ENCODE measurements at places on chromosomes 6 and 20.

DNA sequence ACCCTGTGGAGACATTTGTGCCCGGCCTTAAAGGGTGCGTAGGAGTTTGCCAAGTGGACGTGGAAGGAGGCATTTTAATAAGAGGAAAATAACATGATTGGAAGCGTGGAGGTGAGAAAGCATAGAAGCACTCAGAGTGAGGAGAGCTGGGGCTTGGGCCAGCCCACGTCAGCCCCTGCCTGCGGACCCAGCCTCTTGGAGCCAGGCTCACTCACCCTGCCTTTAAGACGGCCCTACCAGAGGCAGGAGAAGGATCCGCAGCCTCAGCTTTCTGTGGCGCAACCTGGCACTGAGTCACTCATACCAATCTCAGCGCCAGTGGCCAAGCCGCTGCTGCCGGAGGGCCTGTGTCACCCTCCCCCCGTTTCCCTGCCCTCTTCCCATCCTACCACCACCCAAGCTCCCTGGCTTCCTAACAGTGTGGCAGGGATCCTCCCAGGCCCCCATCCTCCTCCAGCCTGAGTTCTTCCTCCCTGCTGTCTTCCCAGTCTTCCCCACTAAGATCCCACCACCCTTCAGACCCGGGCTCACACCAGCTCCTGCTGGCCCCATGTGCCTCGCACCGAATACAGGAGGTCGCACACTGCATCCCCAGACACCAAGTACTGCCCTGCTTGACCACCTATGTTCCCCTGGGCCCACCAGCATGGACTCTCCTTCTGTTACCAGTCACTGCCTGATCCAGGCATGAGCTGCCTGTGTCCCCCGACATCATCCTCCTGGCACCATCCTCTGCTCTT lies 285.2 kb downstream of the UST start:
- no peak for DNase-seq

- peak; percentile 48 for DNase-seq
Measured at GRCh38 chr20:36465109-36466080, 75.9 kb upstream of the MYL9 start.

DNA sequence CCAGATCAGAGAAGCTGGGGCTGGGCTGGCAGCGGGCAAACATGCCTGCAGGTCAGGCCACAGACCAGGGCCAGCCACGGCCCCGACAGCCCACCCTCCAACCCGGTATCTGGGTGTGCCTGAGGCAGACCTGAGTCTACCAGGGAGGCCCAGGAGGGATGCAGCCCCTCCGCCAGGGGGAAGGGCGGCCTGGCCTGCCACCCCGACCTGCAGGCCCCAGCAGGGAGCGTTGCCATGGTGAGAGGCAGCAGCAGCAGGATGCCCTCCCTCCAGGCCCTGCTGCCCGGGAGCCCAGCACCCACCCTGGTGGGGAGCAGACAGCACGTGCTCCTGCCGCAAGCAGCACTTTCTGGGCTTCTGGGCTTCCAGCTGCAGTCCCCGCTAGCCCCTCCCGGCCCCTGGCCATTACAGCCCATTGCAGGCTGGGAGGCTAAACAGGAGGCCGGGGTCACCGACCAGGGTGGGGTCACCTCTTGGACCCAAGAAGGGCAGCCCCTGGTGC lies 3.8 kb upstream of the EEF1A2 start:
- DNase-seq = no peak

DNA sequence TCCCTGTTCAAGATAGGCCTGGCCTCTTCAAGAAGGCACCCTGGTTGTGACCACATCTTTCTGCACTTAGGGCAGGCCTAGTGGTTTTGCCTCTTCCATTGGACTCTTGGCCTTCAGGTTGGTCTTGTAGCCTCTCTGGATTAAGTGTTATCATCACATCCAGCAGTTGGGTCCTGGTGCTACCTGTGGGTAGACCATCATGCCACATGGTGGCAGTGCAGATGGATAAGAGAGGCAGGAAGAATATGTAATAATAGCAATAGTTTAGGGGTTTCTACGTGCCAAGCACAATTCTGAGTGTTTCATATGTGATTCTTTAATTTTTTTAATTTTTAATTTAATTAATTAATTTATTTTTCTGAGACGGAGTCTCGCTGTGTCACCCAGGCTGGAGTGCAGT lies 28.5 kb upstream of the SNRPB2 start:
- DNase-seq = peak; percentile 25

DNA sequence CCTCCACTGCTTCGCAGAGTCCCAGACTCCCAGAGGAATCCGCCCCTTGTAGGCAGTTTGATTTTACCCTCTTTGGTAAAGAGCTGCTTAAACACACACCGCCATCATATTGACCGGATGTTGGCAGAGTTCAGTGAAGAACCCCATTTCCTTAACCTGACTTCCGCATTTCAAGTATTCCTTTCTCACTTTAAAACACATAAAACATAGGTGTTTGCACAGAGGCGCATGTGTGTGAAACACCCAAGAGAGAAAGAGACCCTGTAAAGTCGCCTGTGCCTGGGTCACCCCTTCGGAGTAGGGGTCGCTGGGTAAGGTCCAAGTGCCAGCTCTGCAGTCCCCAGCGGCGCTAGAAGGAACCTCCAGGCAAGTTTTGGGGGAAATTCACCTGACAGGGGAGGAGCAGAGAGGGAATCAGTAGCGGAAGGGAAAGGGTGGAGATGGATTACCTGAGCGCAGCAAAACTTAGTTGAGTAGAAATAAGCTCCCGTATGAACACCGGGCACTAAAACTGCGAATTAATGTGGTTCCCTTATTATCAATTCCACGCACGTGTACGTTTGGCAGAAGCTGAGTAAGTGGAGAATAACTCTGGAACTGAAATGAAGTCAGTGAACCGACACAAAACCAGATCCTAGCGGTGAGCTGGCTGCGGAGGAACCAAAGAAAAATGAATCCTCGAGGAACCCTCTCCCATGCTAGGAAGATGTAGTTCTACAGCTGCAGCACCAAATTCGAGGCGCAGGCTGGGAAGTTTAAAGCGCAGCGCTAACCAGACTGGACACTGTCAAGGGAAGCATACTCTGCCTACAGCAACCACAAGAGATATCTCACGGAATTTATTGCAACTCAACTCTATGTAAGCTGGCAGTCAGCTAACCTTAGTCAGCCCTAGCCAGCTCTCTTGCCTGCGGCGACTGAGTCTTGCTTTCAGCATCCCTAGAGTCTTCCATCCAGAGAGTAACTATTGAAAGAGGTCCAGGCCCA lies 3.5 kb upstream of the HTR1B start:
- DNase-seq = no peak

- DNase-seq = no peak
Measured at GRCh38 chr6:86943819-86944407, 6.6 kb downstream of the HTR1E start.

GRCh38 chr20:25233016-25233772 lies 14.7 kb upstream of the PYGB start:
- DNase-seq = peak; percentile 84

DNA sequence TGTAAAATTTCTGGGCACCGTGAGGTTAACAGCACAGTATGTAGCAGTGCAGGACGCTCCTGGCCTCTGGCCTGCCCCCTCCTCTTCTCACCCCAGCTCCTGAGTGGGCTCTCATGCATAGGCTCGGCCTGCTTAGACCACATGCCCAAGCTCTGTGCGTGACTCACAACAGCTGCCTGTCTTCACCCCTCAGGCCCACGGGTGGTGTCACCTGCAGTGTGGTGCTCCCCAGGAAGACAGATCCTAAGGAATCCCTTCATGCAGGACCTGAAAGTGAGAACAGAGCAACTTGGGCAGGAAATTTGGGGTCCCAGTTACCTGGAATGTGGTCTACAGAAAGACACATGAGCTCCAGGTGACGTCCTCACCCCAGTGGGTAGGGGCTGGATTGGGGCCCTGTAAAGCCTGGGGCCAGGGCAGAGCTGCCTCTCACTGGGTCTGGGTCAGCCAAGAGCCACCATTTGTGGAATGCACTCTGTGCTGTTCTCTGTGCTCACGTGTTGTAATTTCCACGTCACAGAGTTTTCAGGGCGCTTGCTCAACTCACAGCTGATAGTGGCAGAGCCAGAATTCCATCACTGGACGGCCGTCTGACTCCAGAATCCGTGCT lies 37.0 kb upstream of the PXDC1 start:
- no peak for DNase-seq

DNA sequence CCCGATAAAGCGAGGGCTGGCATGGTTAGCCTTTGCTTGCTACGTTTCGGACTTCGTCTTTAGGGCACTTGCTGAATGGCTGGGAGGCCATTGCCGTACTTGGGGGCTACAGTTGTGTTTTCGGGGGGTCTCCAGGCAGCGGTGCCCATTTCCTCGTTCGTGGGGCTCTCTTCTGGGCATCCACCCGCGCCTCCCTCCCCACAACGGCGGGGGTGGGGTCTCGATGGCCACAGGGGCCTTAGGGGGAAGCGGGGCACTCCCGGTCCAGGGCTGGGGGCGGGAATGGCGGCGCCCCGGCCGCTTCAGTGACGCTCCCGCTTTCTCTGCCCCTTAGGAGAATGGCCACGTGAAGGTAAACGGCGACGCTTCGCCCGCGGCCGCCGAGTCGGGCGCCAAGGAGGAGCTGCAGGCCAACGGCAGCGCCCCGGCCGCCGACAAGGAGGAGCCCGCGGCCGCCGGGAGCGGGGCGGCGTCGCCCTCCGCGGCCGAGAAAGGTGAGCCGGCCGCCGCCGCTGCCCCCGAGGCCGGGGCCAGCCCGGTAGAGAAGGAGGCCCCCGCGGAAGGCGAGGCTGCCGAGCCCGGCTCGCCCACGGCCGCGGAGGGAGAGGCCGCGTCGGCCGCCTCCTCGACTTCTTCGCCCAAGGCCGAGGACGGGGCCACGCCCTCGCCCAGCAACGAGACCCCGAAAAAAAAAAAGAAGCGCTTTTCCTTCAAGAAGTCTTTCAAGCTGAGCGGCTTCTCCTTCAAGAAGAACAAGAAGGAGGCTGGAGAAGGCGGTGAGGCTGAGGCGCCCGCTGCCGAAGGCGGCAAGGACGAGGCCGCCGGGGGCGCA lies 2.4 kb downstream of the MARCKS start:
- no peak for DNase-seq

DNA sequence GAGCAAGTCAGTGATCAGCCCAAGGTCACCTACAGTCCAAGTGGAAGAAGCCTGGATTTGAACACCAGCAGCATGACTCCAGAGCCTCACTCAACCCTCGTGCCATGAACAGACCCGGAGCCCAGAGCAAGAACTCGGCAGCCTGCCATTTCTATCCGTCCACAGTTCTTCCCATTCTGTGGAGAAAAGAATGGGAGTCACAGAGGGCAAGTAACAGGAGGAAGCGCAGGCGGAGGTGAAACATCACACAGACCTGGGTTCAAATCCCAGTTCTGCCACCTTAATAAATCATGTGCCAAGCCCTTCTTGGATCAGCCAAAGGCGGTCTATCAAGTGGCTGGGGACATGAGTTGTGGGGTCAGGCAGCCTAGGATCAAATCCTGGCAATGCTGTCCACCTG lies 4.3 kb downstream of the PREX1 start:
- DNase-seq = no peak

DNA sequence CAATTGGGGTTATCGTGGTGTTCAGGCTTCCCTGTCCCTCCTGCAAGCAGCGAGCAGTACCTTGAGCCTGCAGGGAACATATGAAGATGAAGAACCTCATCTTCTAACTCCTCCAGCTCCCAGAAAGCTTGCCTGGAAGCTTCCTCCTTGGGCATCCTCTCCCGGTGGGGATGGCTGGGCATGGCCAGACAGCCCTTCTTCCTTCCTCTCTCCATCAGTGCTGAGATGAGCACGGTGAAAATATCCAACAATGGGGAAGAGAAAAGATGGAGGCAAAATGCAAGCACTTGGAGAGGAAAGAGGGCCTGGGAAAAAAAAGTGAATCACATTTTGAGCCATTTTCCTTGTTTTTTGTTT lies 107.7 kb upstream of the FOXA2 start:
- DNase-seq = no peak

GRCh38 chr20:17734374-17734773 lies 34.6 kb downstream of the BANF2 start:
- no peak for DNase-seq

- DNase-seq = no peak
Measured at GRCh38 chr6:120945905-120946594, 388.2 kb downstream of the TBC1D32 start.

DNA sequence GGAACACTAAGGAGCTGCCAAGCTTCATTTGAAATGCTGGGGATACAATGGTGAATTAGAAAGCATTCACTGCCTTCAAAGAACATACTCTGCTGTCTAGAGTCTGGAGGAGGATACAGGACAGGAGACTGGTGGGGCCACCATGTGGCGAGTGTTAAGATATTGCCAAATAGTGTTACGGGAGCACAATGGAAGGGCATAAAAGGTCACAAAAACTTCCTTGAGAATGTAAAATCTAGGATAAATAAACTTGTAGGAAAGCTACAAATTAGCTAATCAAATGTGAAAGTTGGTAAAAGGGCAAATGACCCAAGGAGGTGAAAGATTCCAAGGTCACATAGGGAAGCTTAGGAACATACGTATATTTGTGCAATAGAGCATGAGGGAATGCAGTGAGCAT lies 271.7 kb downstream of the RFPL4B start:
- peak; percentile 10 for DNase-seq

DNA sequence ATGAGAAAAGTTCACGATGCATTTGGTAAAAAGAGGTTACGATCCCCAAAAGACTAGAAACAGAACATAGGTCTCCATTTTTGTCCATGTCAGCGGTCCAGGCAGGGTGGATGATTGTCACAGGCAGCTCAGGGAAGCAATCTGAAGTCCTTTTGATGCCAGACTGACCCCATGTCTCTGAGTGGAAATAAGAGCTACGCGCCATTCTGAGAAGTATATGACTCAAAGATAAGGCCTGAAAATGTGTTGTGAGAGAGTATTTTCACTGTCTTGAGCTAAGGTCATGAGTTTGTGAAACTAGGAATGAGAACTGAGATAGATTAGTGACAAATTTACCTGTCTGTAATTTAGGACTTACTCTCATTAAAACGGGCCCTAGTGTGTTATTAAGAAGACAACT lies 69.5 kb downstream of the LYRM4 start:
- no peak for DNase-seq

- DNase-seq = no peak
Measured at GRCh38 chr6:160134779-160135547, 13.3 kb downstream of the SLC22A1 start.

DNA sequence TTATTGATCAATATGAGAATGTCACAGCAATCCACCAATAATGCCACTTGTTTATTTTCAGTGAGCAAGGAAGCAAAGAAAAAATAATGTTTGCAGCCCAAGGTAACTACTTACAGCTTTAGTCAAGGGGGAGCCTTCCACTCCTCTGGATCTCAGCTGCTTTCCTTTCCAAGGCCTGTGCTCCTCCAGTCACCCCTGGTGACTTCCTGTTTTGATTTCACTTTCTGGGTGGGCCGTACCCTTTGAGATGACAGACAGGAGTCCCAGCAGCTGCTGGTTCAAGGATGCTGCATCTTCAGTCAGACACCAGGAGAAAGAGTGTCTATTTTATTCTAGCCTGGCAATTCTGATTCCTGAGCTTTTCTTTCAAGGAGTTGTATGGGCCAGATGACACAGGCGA lies 5.6 kb upstream of the VNN2 start:
- DNase-seq = no peak

DNA sequence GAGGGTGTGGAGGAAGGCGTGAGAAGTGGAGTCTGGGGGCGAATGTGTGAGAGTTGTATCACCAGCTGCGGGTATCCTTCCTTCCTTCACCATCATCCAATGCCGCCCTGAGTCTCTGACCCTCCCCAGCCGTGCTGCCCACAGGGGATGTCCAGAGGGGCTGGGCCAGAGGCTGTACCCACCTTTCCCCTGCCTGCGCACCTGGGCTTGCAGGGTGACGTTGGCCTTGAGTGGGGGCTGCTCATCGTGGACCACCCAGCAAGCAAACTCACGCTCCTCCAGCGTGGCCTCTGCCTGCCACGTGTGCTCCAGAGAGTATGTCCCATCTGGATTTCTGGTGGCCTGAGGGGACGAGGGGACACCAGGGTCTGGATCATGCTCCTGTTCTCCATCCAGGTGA lies 116.9 kb upstream of the SIRPA start:
- DNase-seq = no peak

Data from HuH-7 (cell line).